Frontal cortex (tissue), 4 donors: ENCODE measurements at places on chromosomes 6 and 20.

DNA sequence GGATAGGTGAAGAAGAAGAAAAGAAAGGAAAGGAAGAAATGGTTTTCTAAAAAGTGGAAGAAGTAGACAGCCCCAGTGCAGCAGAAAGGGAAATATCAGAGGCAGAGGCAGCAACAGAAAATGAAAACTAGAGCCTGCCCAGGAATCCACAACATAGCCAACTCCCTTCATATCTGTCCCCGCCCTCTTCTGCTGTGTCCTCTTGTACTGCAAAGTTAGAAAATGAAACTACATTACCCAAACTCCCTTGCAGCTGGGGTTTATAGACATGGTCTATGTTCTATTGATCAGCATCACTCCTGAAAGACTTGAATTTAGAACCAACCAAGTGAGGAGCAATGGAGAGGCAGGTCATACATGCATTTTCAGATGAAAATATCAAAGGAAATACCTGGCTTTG is 200.5 kb upstream of the PHACTR1 start:
- DNase-seq: no peak

DNA sequence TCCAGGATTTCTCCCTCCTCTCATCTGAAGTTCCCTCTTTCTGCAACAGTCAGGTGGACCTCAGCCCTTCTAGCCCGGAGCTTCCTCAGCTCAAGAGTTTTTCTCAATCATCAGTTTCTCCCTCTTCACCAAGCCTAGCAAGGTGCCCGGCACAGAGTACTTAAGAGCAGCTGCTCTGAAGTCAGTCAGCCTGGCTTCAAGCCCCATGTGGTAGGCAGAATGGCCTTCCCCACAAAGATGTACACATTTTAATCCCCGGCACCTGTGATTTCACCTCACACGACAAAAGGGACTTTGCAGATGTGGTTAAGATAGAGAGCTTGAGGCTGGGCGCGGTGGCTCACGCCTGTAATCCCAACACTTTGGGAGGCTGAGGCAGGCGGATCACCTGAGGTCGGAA is 15.1 kb upstream of the RBPJL start:
- no peak for DNase-seq

DNA sequence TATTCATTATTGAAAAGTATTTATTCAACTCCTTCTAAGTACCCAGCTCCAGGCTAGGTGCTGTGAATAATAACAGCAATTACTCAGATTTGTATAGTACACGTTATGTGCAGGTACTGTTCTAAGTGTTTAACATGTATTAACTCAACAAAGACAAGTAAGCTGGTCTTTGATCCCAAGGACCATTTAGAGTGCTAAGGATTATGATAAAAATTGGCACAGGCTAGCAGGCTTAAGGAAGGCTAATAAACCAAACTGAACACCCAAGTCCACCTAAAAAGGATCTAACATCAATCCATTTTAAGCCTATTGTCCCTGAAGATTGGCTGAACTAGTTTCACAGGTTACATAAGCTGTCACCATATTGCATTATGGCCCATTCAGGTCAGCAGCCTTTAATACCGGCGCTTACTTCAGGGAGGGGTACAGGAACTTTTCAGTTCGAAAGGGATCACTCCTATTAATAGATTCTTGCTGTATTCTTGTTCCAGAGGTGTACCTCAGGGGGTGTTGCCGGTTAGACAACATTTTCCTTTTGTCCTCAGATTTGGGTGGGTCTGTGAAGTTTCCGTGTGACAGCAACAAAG is 99.0 kb upstream of the GMDS start:
- DNase-seq: no peak

- DNase-seq: no peak
Observed at GRCh38 chr6:165092881-165093595, 216.4 kb downstream of the C6orf118 start.

DNA sequence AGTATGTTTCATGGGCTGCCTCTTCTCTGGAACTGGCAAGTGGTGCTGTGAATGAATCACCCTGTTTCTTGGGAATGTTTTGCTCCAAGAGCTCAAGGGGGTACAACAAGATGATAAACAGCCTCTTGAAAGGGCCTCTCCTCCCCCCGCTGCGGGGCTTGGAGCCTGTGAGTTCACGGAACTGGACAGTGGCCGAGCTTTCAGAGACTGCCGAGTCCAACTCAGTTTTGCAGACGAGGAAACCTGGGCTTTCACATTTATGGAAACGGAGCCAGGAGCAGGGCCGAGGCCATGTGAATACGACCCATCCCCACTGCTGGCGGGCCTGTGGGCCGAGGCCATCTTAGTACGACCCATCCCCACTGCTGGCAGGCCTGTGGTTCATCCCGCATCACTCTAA is 18.2 kb upstream of the SRC start:
- DNase-seq: no peak

GRCh38 chr6:10355115-10355702 is 59.7 kb downstream of the TFAP2A start:
- no peak for DNase-seq

DNA sequence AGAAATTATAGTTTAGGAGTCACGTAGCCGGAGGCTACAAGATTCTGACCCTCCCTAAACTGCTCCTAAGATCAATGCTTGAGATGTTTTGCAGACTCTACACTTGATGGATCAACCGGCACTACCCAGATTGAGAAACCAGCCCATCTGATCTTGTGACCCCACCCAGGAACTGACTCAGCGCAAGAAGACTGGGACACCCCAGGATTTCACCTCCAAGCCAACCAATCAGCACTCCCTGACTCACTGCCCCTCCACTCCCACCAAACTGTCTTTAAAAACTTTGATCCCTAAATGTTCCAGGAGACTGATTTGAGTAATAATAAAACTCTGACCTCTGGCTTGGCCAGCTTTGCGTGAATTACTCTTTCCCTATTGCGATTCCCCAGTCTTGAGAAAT is 99.8 kb downstream of the OPRM1 start:
- DNase-seq: no peak

- DNase-seq: no peak
Observed at GRCh38 chr6:106060167-106060566, 26.0 kb upstream of the PRDM1 start.

DNA sequence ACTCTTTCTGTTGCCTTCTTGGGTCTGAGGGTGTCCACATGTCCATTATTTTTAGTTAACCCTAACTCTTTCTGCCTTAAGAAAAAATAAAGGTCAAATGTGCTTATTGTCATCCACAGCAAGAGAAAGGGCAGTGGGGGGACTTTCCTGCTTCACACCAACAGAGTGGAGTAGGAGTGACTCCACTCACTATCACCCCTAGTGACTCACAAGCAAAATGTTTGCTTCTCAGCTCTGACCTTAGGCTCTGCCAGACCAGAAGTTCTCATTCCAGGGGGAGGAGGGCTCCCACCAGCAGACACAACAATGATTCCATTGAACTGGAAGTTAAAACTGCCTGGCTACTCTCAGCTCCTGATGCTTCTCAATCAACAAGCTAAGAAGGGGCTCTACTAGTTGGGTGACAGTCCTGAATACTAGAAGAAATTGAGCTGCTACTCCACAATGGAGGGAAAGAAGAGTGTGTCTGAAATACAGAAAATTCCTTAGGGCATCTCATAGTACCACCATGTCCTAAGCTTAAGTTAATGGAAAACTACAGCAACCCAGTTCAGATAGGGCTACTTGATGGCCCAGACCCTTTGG is 83.9 kb upstream of the AFDN start:
- no peak for DNase-seq

GRCh38 chr6:24824142-24824938 is 25.6 kb upstream of the ARMH2 start:
- DNase-seq: no peak

GRCh38 chr20:4104045-4104444 is 88.7 kb upstream of the RNF24 start:
- DNase-seq: no peak

DNA sequence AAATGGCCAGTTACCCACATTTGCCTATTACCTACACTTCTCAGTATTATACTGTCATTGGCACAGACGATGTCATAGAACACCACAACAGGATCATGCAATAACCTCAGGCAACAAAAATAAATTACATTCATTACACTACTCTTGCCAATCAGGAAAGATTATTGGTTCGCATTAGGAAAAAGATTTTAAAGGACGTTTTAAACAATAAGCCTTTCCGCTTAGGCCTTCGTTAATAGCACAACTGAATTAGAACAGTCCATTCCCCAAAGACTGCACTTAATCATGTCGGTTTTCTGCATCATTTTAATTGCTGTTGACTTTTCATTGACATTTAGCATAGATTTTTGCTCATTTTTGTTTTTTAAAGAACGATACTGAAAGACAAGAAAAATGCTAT is 912 bp upstream of the SENP6 start:
- no peak for DNase-seq

DNA sequence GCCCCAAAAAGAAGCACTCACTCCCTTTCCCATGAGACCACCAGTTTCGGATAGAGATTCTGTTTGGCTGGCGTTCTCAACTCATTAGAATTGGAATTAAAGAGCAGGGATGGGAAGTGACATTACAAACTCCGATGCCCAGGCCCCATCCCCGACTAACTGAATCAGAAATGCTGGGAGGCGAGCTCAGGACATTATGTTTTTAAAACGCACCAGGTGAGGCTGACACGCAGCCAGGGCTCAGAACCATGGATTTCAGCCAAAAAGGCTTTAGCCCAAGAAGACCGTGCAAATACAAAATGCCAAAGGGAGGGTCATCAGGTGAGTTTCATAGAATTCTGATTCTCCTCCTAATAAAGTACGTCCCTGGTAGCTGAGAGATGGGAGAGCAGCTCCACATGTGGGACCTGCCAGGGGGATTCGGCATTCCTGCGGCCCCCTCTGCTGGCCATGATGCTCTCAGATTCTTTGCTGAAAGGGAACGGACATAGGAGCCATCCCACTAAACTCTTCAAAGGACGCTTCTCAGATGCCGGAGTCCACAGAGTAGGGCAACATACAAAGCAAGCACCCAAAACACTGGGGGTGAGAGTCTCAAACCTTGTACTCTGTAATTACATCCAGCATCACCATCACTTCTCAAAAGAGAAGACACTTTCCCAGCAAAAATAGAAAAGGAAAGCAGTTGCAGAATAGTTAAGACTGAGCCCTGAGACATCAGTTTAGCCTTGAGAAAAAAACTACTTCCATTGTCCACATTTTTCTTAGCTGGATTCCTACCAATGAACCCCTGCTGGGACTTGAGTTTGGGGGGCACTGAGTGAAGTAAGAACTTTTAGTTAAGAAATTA is 205.2 kb downstream of the BMP7 start:
- DNase-seq: no peak

DNA sequence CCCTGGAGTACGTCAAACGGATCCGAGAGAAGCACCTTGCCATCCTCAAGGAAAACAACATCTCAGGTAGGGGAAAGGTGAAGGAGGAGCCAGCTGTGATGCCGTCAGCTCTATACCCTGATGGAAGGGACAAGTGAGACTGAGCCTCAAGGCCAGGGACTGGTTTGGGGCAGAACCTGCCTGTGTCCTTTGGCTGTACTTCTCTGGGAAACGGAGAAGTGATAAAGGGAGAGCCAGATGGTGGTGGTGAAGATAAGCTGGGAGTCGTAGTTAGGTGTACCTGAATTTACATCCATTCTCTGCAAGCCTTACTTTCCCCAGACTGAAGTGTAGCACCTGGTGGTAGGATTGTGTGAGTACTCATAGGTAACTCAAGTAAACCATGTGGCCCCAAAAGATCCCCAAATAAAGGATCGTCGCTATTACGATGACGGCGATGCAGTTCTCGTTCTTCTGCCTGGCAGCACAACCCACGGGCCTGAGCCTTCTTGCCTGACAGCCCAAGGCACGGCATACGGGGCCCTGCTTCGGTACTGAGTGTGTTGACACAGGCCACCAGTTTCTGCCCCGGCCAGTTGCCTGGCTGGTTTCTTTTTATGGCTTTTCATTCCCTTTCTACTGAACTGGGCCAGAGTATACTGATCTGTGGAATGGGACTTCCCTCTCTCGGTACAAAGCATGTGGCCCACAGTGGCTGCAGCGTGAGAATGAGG is 10.6 kb downstream of the PCIF1 start:
- no peak for DNase-seq

DNA sequence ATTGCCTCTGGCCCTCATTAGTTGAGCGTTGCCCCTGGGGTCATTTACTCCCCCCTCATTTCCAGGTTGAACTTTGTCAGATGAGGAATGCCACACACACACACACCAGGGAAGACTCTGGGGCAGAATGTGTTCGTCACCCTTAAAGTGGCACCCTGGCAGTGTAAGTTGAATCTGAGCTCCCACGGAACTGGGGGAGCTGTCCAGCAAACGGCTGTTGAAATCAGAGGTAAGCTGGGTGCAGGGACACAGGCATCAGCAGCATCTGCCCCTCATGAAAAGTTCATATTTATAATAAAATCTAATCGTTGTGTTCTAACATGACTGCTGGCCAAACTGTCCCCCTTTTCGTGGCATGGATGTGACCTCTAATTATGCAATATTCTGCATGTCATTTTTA is 4.3 kb upstream of the MC3R start:
- DNase-seq: no peak

GRCh38 chr6:158923805-158924498 is 76.0 kb downstream of the RSPH3 start:
- no peak for DNase-seq

GRCh38 chr6:164195942-164196281 is 781.4 kb downstream of the QKI start:
- no peak for DNase-seq

DNA sequence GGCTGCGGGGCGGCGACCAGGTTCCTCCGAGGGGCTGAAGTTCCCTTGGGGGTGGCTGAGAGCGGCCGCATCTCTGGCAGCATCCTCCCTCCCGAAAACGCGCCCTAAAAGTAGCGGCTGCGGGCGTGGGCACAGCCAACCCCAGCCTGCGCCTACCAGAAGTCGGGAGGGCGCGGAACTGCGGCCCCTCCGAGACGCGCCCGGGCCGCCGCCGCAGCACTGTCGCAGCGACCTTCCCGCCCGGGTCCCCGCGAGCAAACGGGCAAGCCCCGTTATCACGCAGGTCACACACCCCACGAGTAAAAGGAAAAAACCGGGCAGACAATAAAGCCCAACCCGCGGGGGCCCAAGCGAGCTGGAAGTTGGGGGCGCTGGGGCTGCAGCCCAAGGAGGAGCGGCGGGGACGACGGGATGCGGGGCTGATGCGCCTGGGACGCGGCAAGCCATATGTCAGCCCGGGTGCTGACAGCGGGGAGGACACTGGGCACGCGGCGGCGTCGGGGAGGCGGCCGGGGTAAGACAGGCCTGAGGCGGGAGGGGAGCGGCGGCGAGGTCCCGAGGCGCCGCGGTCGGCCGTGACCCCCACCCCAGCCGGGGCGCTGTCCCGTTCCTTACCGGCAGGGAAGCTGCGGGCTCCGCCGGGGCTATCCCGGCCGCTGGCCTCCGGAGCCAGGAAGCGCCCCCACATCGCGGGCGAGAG is 659 bp downstream of the CEP85L start:
- peak; percentile 32 for DNase-seq
